H7 (cell line): ENCODE measurements at places on chromosomes 7 and 10.

GRCh38 chr10:11227103-11227502, 209.4 kb downstream of the CELF2 start:
- DNase-seq: no peak

- DNase-seq: peak; percentile 45
These were observed 27.9 kb downstream of the C7orf25 start for GRCh38 chr7:42883950-42884349.

DNA sequence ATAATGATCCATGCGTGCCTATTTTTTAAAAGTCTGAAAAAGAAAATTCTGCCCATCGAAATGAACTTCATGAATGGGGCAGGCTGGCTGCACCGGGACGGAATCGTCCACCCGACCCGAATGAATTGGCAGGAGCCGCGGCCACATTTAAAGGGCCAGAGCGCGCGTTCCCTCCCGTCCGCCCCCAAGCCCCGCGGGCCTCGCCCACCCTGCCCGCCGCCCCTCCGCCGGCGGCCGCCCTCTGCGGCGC, 319 bp upstream of the GATA3 start:
- DNase-seq: no peak

- DNase-seq: no peak
These were observed 3.4 kb downstream of the RUFY2 start for GRCh38 chr10:68403701-68404100.

GRCh38 chr10:19704544-19704943, 111.7 kb upstream of the PLXDC2 start:
- DNase-seq: no peak

DNA sequence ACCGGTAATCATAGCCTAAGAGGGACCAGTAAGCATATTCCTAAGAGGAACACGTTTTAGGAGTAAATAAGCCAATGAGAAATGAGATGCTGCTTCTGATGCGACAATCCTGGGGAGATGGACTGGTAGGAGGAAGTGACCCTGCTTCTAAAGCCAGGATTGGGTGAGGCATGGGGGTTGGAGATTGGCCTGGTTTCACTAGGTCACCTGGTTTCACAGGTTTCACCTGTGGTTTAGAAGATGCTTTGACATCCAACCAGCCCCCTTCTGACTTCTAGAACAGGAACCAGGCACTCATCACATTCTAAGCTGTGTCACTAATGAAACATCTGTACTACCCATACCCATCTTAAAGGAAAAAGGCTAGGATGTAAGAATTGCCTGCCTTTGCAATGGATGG, 53.0 kb upstream of the BAMBI start:
- DNase-seq: peak; percentile 12

DNA sequence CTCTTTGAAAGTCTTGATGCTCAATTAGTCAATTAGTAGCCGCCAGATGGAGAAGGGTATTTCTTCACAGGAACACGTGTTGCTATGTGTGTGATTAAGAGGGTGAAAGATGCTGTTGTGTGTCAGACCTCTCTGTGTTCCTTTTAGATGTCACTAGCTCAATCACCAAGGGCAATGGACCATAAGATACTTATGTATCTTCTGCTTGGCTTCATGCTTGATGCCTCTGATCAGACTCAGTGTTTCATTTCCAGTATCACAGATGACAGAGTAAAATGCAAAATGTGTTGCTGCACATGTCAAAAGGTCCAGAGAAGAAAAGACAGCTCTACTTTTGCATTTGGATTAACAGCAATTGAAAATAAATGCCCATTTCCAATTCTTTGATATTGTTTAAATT, 865.9 kb downstream of the CNTNAP2 start:
- DNase-seq: no peak

- DNase-seq: no peak
These were observed 115.6 kb downstream of the FANK1 start for GRCh38 chr10:126011995-126012394.

- DNase-seq: peak; percentile 97
These were observed 766 bp upstream of the EIF3B start for GRCh38 chr7:2353936-2354185.

- no peak for DNase-seq
These were observed 25.6 kb downstream of the CACUL1 start for GRCh38 chr10:118729200-118729599.

DNA sequence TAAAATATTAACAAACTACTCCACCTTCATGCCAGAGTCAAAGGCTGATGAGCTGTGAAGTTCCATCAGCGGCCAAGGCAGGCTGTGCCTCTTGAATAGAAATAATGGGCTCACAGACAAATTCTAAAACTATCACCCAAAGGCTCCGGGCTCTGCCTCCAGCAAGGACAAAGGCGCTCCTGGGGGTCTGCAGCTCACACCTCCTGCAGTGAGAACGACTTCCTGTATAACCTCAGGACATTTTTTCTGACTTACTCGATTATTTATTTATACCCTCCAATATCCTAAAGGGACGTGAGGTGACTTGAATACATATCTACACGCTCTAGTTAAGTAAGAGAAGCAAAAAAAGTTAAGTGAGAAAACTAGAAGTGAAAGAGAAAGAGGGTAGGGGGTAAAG, 500.7 kb downstream of the CCSER2 start:
- DNase-seq: no peak

DNA sequence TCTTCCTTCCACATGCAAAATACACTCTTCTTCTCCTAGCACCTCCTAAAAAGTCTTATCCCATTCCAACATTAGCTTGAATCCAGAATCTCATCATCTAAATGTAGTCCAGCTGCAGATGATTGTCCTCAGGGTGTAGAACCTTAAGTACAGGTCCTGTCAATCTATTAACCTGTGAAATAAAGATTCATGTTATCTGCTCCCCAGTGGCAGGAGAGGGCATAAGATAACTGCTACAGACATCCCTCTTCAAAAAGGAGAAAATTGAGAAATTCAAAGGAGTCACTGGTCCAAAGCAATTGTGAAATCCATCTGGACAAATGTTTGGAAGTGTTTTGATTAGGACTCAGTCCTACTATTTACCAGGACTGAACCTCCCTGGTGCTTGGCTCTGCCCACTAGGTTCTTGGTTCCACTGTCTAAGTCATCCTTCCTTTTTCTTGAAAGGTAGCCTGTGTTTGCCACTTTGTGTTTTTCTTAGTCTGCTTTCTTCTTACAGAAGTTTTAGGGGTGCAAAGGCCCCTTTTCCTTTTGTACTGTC, 96.2 kb downstream of the ADD3 start:
- DNase-seq: no peak

GRCh38 chr10:124105594-124105993, 12.2 kb upstream of the CHST15 start:
- no peak for DNase-seq

- no peak for DNase-seq
These were observed 2.9 kb downstream of the BLNK start for GRCh38 chr10:96268341-96268909.

- DNase-seq: peak; percentile 97
These were observed at the start of gene ANXA11 for GRCh38 chr10:80205477-80206276. Gene ANXA11 (minus strand): TSS chr10:80205537. CDS start chr10:80172861, 32,676 bp downstream.

DNA sequence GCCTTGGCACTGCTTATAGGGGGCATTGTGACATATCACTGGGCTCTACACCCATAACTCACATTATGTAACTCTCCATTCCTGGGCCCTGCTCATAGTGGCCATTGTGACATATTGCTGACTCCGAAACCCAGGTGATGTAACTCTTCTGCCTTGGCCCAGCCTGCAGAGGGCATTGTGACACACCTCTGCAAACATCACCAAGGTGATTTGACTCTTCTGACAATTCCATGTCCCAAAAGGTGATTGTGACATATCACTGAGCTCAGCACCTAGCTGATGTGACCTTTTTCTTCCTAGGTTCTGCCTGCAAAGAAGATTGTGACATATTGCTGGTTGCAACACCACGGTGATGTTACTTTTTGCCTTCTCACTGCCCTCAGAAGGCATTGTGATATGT, 36.5 kb upstream of the ZNF680 start:
- no peak for DNase-seq

DNA sequence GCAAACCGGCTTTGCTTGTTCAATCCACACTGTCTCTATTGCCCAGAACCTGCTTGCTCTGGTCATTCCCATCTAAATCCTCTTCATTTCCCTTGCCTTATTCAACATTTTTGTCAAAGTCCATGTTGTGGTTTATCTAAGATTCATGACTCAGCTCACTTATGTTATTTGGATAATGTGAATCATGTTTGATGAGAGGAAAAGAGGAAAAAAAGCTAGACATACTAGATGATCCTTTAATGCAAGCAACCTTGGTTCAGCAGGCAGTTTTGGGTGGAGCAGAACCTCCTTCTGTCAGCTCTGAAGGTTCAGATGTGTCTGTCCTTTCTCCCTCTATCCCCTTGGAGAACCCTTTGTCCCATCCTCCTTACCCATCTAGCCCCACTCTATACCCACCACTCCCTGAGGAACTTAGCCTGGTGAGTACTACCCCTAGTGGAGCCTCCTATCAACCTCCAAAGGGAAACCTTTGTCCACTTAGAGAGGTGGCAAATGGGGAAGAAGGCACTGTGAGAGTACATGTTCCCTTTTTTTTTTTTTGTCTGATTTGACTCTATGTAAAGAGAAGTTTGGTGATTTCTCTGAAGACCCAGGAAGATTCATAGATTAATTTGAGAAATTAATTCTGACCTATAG, 2.1 kb upstream of the SAMD9L start:
- no peak for DNase-seq

GRCh38 chr10:97028126-97028831, 157.5 kb downstream of the SLIT1 start:
- no peak for DNase-seq
